ENCODE measurements at places on chromosomes 2 and 18. TPM values are rescaled to one million over a fixed set of nuclear protein-coding genes. Genes with fewer than 3 reads are reported as not detected.

Gene DYNC2LI1
- total RNA-seq = 13.1 TPM

Gene KCMF1
- 92.3 TPM for total RNA-seq

Gene FAHD2B
- 10.3 TPM for total RNA-seq

Gene EPHA4
- 0.56 TPM for total RNA-seq

Gene FBLN7
- total RNA-seq = 0.42 TPM

Gene NDC80
- 11.2 TPM for total RNA-seq

Gene PTPN2
- 24.9 TPM for total RNA-seq

Gene CAPG
- total RNA-seq = 105 TPM

Gene TUBB8B
- total RNA-seq = not detected

Gene TRIB2
- total RNA-seq = 0.41 TPM

Gene FBXO36
- 1.0 TPM for total RNA-seq

Gene SLC19A3
- 3.6 TPM for total RNA-seq

Gene CDH19
- total RNA-seq = 2.3 TPM

Gene IL18RAP
- total RNA-seq = not detected

Data from A549 treated with CpdA at 1 μM for 4 hours (cell line).